A549 (cell line): ENCODE measurements at places on chromosomes 7 and 10.

GRCh38 chr7:14938181-14938580 is 35.6 kb upstream of the DGKB start:
- no peak for DNase-seq

- DNase-seq: no peak
These were observed 83.3 kb upstream of the FGL2 start for GRCh38 chr7:77282897-77283296.

- no peak for DNase-seq
These were observed 203.2 kb upstream of the PPP2R2D start for GRCh38 chr10:131697476-131698128.

DNA sequence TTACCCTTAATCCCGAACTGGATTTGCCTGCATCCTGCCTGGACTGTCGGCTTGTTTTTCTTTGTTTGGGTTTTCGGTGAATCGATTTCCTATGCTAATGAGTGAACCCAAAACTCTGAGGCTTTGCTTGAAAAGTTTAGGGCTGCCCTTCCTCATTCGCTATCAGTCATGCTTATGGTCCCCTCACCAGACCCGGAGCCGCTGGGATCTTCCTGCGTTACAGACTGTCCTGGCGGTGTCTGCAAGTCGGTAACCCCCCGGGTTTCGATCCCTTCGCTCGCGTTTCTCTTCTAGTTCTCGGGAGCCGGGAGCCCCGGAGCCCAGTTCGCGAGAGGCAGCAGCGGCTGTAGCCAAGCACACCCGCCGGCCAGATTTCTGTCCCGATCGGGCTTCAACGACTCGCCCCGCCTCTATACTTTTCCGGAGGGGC is 2.2 kb downstream of the EMX2 start:
- DNase-seq: no peak

DNA sequence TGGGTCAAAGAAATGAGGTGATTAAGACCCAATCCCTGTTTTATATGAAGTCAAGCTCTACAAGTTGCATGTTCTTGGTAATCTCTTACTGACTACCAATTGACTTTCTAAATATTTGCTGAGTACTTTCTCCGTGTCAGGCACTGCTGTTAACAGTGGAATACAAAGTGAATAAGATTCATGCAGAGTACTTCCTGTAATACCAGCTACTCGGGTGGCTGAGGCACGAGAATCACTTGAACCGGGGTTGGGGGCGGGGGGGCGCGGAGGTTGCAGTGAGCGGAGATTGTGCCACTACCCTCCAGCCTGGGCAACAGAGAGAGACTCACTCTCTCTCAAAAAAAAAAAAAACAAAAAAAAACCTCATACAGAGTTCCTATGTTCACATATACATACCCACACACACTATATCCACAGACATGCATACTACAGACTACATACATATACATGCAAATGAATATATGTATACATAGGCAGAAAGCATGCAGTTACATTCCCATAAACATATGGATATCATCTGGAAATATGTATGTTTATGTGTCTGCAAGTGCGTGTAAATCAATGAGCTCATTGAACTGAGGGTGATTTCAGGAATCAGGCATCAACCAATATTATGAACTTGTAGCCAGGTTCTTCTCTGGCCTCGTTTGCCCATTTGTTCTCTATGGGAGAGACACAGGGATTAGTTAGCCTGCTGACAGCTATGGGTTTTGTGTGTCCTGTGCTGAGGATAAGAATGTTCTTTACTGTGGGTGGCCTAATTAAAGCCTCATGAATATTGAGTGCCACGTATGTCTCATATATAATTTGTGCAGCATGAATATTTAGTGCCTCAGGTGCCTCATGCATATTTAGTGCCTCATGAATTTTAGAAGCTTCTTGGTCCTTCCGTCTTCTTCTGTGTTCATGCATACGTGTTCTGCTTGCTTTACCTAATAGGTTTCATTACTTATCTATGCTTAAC is 73.9 kb downstream of the BICC1 start:
- DNase-seq: no peak

GRCh38 chr10:106957823-106958588 is 206.5 kb downstream of the SORCS1 start:
- no peak for DNase-seq

DNA sequence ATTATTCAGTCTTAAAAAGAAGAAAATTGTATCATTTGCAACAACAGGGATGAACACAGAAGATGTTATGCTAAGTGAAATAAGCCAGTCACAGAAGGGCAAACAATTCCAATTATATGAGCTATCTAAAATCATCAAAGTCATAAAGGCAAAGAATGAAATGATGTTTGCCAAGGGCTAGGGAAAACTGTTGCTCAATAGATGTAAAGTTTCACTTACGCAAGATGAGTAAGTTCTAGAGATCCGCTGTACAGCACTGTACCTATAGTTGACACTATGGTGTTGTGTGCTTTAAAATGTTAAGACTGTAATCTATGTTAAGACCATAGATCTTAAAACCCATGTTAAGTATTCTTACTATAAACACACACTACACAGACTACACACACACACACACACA is 904.6 kb upstream of the LRRN3 start:
- DNase-seq: peak; percentile 4

- no peak for DNase-seq
These were observed 396.6 kb downstream of the PLXNA4 start for GRCh38 chr7:132179681-132180080.

DNA sequence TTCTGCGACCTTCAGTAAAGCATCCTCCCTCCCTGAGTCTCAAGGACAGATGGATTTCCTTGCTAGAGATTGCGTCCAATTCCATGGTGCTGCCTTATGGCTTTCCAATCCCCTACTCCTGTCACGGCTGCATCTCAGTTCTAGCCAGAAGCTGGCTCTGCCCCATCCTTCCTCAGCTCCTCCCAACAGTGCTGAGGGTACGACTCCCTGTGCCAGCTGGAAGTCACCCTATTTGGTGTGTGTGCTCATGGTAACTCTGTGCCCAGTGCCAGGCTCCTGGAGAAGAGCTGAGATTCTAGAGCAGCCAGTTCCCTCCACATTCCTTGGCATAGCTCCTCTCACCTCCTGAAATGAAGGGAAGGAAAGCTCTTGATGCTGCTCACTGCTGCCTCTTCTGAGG is 185.0 kb upstream of the PODXL start:
- DNase-seq: no peak

DNA sequence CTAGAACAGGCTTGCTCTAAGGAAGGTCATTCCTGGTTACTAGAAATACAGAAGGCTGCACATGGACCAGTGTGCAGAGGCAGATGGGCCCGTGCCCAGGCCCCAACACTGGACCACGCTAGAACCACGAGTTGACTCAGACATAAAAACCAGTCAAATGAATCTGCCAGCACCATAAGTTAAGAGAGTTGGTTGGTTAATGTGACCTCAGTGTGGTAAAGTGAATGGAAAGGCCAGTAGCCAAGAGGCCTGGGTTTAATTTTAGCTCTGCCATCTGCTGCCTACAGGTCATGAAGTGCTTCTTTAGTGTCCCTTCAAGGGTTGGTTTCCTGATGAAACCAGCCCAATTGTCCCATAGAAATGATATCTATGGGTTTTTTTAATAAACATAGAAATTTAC is 329.6 kb upstream of the NRP1 start:
- DNase-seq: no peak

- no peak for DNase-seq
These were observed 9.7 kb downstream of the ITPRIP start for GRCh38 chr10:104328646-104328895.

DNA sequence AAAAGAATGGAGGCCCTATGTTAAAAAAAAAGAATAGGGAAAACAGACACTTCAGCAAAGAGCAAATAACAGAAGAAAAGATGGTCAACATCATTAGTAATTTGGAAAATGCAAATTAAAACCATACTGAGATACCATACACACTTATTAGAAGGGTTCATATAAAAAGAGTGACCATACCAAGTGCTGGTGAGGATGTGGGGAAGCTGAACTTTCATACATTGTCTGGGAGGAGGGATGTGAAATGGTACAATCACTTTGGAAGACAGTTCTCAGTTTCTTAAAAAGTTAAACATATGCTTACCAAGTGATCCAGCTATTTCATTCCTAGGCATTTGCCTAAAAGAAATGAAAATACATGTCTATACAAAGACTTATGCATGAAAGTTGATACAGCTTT is 194.4 kb downstream of the CXCL12 start:
- DNase-seq: no peak

- no peak for DNase-seq
These were observed 90.7 kb downstream of the SRPK2 start for GRCh38 chr7:105297985-105298384.

- peak; percentile 90 for DNase-seq
These were observed 90.3 kb downstream of the MYL10 start for GRCh38 chr7:101538596-101539459.

- DNase-seq: no peak
These were observed 80.7 kb upstream of the BTBD16 start for GRCh38 chr10:122190176-122190943.
